ENCODE measurements at places on chromosomes 5 and 9.
A peak's percentile ranks its signal among the peaks of the same experiment; 100 is the strongest.

- no peak for DNase-seq
These were observed 48.2 kb upstream of the NFIB start for GRCh38 chr9:14362175-14362574.

- DNase-seq, result no peak
These were observed 158.5 kb upstream of the RGS7BP start for GRCh38 chr5:64347309-64347708.

- DNase-seq, result no peak
These were observed 139.0 kb upstream of the GRIN3A start for GRCh38 chr9:101877439-101877838.

DNA sequence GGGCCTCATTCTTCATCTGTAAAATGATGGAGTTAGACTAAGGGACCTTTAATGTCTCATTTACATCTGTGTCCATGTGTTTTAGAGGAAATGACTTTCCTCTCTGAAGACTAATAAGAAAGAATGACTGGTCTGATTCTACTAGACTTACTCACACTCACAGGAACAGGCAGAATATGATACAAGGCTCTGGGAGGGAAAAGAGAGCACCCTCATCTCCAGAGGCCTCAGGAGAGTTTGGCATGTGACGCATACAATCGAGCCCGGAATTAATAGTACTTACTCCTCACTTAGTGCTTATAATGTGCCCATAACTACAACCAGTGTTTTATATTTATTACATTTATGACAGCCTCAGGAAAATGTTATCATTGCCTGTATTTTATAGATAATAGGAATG lies 608.7 kb downstream of the KCTD16 start:
- DNase-seq, result no peak

DNA sequence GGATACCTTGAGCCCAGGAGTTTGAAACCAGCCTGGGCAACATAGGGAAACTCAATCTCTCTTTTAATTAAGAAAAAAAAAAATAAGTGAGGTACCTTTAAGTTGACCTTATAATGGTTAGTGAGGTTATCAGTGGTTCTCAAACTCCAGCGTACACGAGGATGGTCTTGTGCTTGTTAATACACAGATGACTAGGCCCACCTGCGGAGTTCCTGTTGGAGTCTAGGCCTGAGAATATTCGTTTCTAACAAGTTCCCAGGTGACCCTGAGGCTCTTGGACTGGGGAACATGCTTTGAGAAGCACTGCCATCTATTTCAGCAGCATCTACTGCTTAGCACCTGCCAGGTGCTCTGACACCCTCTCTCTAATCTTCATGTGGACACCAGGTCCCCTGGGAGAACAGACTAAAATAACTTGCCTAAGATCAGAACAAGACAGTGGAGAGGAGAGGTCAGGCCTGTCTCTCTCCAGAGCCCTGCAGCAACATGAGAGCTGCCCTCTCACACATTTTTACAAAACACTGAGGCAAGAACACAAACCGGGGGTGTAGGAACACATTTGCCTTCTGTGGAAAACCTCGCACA lies 24.6 kb downstream of the TLE1 start:
- DNase-seq, result no peak

DNA sequence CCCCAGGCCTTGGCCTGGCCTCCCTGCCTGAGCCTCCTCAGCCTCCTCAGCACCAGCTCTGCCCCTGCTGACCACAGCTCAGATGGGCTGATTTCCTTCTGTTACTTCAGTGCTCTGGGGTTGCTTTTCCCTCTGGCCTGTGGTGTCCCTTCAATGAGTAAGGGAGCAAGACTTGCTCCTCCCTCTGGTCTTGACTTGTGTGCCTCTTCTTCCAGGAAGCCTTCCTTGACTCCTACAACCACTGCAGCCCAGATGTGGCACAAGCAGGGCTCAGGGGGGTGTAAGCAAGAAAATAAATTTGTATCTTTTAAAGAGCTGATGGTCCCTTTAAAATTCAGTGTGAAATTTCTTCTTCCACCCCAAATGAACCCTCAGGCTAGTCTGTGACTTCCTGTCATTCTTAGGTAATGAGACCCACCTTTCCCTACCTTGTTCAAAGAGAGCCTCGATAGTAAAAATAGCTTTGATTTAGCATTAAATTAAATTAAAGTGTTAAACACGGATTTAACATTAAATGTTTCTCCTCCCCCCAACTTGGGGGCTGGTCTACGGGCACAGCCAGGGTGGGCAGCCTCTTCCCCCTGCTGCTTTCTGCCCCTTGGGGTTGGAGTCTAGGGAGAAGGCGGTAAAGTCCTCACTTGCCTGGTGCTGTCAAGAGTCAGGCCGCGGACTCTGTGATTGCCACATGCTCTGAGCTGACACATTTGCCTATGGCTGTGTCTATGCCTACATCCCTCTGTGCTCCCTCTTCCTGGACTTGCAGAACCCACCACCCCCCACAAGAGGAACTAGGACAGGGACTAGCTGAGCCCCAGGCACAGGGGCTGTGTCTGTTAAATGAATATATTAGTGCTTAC lies 64.5 kb downstream of the OLFM1 start:
- no peak for DNase-seq

GRCh38 chr9:133571391-133571890 lies 36.9 kb downstream of the ADAMTSL2 start:
- DNase-seq, result no peak

- DNase-seq, result no peak
These were observed 4.4 kb upstream of the ZNF484 start for GRCh38 chr9:92882276-92882675.

DNA sequence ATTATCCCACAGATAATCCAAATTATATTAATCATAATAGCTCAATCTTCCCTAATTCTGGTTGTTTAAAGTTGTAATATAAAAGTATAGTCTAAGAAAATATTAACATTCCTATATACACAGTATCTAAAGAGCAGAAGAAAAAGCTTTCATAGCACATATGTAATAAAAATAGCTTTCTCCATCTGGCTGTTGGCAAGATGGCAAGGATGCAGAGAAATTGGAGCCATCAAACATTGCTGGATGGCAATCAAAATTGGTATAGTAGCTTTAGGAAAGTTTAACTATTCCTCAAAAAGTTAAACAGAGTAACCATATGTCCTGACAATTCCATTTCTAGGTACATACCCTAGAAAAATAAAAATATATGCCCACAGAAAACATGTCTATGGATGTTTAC lies 66.8 kb downstream of the TBCA start:
- DNase-seq, result no peak

- no peak for DNase-seq
These were observed 28.5 kb upstream of the AKNA start for GRCh38 chr9:114416290-114416689.

DNA sequence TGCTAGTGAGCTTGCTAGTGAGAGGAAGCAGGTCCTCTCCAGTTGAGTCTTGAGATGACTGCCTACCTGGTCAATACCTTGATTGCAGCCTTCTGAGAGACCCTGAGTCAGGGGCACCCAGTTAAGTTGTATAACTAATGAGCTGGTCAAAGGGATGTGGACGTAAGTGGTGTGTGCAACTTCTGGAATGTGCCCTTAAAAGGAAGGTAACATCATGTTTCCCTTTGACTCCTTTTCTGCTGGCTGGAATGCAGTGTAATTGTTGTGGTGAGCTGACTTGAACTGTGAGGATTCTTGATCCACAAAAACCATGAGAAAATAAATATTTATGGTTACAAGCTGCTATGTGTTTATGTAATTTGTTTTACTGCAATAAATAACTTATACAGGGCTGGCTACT lies 2.4 kb upstream of the SNX2 start:
- DNase-seq, result no peak

DNA sequence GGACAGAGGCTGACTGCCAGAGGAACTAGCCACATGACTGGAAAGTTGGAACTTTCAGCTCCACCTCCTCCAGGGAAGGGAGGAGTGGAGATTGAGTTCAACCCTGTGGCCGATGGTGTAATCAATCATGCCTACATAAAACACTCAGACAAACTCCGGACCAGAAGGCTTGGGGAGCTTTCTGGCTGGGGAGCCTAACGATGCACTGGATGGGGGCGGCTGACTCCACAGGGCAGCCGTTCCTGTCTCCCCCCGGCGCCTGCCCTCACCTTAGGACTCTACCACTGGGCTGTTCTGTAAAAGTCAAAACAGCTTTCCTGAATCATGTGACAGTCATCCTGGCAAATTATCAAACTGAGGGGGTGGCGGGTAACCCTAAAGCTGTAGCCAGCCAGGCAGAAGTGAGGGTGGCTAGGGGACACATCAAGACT lies 58.0 kb downstream of the GOLM1 start:
- no peak for DNase-seq

GRCh38 chr9:135093111-135093510 lies 5.6 kb downstream of the OLFM1 start:
- no peak for DNase-seq

- DNase-seq, result no peak
These were observed 53.3 kb upstream of the ARL15 start for GRCh38 chr5:54363669-54364068.

DNA sequence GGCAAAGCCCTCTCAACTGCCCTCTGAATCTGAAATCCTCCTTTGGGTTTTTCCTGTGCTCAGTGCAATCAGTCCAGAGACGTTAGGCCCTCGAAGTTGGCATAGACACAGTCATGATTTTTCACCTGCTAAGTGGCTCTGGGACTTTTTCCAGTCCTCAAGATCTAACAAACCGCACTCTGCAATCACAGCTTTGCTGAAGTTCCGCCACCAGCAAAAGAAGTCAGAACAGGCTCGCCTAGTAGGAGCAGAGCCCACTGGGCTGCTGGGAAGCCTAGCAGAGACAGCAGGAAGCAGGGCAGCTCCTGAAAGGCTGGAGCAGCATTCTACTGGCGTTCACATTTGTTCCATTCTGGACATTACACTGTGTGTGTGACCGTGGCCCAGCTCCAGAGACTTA lies 222.8 kb upstream of the KIF2A start:
- DNase-seq, result no peak

DNA sequence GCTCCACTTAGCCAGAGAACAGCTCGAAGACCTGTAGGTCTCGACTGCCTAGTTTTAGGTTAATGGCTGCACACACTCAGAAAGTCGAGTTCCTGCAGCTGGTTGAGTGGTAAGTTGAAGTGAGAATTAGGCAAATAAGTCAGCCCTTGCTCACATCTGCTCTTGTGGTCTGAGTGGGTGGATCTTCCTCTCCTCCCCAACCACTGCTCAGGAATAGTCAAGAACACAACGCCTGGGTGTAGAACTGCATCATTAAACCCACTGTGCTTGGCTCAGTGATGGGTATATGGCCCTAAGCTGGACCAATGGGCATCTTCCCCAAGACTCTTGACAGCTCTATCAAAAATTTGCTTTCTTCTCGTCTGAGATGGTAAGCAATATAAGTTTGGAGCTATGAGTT lies 20.9 kb upstream of the ADAM19 start:
- DNase-seq, result no peak

DNA sequence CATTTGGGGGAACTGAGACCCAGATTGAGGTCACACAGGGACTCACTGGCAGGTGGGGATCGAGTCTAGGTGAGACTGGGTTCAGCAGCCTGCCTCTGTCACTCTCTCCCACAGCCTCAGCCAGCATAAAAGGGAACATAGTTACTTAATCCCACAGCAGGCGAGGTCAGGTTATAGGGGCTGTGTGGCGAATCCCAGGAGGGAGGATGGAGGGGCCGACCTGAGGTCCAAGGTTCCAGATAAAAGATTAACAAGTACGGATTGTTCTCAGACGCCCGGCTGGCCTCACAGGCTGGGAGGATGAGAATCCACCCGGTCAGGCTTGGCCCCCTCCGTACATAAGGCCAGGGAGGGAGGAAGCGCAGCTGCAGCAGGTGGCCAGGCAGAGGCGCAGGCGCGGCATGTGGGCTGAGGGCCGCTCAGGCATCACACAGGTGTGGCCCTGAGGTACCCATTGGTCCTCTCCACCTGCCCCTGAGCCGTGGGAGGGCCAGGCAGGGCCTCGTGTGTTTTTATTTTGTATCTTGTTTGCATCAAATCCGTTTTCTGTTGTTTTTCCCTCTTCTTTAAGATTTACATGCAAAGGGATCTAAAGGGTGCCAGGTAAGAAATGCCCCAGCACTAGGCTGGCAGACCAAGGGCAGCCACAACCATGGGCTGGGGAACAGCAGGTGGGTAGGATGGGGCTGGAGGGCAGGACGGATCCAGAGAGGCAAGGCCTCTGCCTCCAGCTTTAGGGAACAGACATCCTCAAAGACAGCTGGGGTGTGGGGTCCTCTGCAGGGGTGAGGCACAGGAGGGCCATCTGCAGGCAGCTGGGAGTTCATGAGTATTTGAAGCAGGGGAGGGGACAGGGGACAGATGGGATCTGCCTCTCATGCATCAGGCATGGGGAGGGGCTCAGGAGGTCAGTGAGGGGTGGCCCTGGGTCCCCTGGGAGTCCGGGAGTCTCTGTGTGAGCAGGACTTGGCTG lies 3.6 kb downstream of the SUSD3 start:
- DNase-seq, result peak; percentile 56

- no peak for DNase-seq
These were observed 222.9 kb upstream of the EFNA5 start for GRCh38 chr5:107893642-107894041.

- peak; percentile 73 for DNase-seq
These were observed 79.1 kb downstream of the LHFPL2 start for GRCh38 chr5:78569441-78569840.

- DNase-seq, result no peak
These were observed 262.9 kb downstream of the EPB41L4A start for GRCh38 chr5:112156211-112156610.

- DNase-seq, result peak; percentile 38
These were observed at the start of gene CDKN2A for GRCh38 chr9:21993893-21994555. Gene CDKN2A (minus strand): TSS chr9:21994392.

GRCh38 chr5:148808864-148809642 lies 17.4 kb upstream of the ADRB2 start:
- no peak for DNase-seq

GRCh38 chr5:72452515-72453245 lies 54.5 kb downstream of the ZNF366 start:
- peak; percentile 77 for DNase-seq

DNA sequence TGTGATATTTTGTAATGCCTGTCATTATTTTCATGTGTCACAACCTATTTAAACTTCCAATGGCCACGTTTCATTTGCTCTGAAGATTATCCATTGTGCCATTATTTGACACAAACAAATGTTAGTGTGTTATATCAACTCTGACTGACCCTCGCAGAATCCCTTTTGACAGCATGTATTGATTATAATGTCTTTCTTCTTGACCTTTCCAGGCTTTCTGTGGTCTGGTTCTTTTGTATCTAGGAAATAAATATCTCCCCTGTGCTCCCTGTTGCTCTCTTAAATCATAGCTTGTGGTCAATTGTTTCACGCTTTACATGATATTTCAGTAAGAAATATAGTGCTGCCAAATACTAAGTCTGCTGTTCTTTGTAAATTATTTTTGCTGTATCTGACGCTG lies 442.6 kb downstream of the SEMA5A start:
- DNase-seq, result no peak

- DNase-seq, result no peak
These were observed 514.5 kb upstream of the RGMB start for GRCh38 chr5:98258939-98259338.

- DNase-seq, result no peak
These were observed 99.5 kb downstream of the VPS13A start for GRCh38 chr9:77276799-77277198.

GRCh38 chr5:76291305-76292077 lies 111.6 kb upstream of the IQGAP2 start:
- DNase-seq, result no peak

GRCh38 chr5:100430268-100431195 lies 104.6 kb upstream of the FAM174A start:
- DNase-seq, result no peak

GRCh38 chr9:124411514-124412227 lies 3.6 kb downstream of the PSMB7 start:
- no peak for DNase-seq
